ENCODE measurements at places on chromosomes 3 and 15.

- DNase-seq: no peak
Observed at GRCh38 chr15:70714565-70714964, 48.8 kb downstream of the UACA start.

GRCh38 chr15:60592371-60593169, 113.6 kb upstream of the ICE2 start:
- DNase-seq: peak; percentile 83

- DNase-seq: no peak
Observed at GRCh38 chr3:79012946-79013362, 754.8 kb downstream of the ROBO1 start.

GRCh38 chr3:16767006-16767405, 117.7 kb upstream of the PLCL2 start:
- DNase-seq: no peak

- no peak for DNase-seq
Observed at GRCh38 chr15:62783303-62783957, 259.1 kb upstream of the TPM1 start.

DNA sequence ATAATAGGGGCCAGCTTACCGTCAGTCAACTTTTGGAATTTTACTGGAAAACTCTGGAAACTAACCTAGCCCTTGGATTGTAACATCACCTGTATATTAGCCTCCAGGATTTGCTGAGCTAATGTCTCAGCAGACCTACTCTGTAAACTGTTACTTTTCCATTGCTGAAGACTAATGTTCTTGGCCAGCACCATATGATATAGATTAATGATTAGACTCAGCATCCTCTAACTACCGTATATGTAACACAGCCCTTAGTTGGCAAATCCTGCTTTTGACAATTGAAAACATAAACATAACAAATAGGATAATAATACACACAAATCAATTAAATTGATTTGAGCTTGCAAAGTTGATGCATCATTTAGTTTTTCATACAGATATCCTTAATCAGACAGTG, 26.6 kb upstream of the GBE1 start:
- no peak for DNase-seq

- DNase-seq: no peak
Observed at GRCh38 chr15:99845009-99845408, 111.8 kb upstream of the LYSMD4 start.

DNA sequence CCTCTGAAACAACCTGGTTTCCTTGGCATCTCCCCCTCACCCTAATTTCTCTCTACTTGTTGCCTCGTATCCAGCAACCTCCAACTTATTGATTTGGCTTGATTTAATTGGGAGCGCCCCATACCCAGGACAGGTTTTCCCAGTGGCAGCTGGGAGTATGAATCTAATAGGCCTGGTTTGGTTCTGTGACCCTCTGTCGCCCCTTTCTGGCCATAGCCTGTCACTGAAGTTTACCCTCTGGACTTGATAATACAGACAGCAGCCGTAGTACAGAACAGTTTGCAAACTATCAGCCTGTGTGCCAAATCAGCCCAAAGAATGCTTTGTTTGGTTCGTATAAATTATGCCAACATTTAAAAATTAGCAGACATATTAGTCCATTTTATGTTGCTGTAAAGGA, 525.1 kb upstream of the GOLIM4 start:
- no peak for DNase-seq

GRCh38 chr3:149352556-149352955, 19.1 kb upstream of the TM4SF18 start:
- DNase-seq: no peak

- no peak for DNase-seq
Observed at GRCh38 chr3:155391551-155391958, 98.1 kb upstream of the STRIT1 start.

GRCh38 chr3:16404349-16404895, 109.1 kb downstream of the RFTN1 start:
- no peak for DNase-seq

GRCh38 chr3:14425581-14426304, 23.3 kb downstream of the SLC6A6 start:
- DNase-seq: no peak

- no peak for DNase-seq
Observed at GRCh38 chr3:189229196-189229828, 57.5 kb downstream of the TPRG1 start.

- no peak for DNase-seq
Observed at GRCh38 chr3:126836220-126836860, 132.3 kb downstream of the CHCHD6 start.

- DNase-seq: no peak
Observed at GRCh38 chr3:133520286-133520685, 53.2 kb upstream of the CDV3 start.

- DNase-seq: no peak
Observed at GRCh38 chr3:181790561-181790960, 78.8 kb downstream of the SOX2 start.

DNA sequence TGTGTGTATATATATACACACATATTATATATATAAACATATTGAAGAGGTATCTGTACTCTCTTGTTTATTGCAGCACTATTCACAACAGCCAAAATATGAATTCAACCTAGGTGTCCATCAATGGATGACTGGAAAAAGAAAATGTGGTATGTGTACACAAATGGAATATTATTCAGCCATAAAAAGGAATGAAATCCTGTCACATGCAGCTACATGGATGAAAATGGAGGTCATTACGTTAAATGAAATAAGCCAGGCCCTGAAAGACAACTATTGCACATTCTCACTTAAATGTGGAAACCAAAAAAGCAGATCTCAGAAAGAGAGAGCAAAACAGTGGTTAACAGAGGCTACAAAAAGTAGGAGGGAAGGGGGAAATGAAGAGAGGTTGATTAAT, 49.5 kb downstream of the CEP70 start:
- no peak for DNase-seq

DNA sequence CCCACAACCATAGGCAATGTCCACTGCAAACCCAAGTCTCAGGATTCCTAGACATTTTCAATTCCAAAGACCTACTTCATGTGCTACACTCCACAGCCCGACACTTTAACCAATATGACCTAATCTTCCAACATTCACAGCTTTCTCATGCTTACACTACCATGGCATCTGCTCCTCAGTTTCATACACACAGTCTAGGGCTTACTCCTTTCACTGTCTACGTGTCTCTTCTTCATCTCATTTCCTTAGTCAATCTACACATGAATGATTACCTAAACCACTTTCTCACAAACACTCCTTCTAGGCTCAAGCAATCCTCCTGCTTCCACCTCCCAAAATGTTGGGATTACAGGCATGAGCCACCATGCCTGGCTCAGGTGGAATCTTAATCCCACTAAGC, 106.3 kb downstream of the STAG1 start:
- no peak for DNase-seq

DNA sequence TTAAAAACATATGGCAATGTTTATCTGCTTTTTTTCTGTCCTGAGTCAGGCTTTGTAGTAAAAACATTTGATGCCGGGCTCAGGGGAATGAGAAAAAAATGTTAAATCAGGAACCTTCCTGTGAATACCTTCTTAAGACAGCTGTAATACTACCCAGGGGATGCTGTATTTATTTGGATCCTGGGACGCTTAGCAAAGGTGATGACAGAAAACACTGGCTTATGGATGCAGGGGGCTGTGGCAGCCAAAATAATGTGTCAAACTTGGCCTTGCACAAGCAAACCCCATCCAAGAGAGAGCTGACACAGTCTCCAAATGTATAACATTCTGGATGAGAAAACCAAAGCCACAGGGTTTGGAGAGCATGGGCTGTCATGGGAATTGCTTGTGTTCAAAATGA, 438.2 kb upstream of the PROK2 start:
- no peak for DNase-seq

GRCh38 chr15:96553006-96553405, 222.5 kb downstream of the NR2F2 start:
- no peak for DNase-seq

DNA sequence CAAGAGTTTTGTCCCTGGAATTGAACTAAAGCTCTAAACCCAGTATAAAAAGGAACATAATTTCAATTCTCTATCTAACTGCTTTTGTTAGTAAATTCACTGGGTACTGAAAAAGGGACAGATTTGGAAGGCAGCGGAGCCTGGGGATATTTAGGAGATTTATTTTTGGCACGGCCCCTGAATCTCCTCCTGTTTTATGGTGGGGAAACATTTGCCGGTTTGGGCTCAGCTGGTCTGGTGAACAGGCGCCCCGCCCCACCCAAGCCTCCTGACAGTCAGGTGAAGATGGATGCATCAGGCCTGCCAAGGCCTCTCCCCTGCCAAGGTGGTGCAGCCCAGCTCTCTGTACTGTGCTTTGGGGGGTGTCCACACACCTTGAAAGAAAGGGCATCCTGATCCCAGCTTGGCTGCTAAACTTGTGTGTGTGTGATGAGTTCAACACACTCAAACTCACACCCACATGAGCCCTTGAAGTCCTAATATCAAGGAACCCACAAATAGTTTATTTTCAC, 46.3 kb downstream of the EBLN2 start:
- no peak for DNase-seq

DNA sequence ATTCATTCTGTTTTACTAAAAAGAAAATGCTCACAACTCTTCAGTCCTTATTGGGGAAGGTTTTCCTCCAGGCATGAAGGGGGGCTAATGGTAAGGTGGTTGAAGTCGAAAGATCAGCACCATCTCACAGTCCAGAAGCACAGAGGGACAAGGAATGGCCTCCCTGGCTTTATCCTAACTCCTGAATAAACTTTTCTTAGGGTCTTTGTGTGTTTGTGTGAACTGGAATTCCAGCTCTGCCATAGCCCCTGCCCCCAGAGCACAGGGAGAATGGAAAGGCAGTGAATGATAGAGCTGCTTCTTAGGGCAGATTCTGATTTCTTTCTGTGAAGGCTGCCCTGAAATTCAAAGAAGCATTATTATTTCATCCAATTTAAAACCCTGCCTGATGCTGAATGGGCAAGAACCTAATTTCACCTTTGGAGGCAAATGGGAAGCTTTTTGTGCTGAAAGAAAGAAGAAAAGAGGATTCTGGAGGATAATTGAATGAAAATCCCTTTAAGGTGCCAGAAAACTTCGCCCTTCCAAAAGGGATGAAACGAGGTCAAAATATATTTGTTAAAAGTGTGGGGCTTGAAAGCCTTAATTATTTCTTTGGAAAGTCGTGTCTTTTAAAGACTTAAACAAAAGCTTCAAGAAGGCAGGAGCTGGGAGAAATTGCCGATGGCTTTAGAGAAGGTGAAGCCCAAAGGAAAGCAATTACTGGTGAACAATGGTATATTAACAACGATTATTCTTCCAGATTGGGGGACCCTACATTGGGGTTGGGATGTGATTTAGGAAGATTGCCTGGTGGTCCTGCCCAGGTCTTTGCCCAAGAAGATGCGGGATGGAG, 259.9 kb upstream of the RGMA start:
- DNase-seq: no peak

- DNase-seq: no peak
Observed at GRCh38 chr3:38835939-38836338, 19.9 kb upstream of the SCN10A start.

DNA sequence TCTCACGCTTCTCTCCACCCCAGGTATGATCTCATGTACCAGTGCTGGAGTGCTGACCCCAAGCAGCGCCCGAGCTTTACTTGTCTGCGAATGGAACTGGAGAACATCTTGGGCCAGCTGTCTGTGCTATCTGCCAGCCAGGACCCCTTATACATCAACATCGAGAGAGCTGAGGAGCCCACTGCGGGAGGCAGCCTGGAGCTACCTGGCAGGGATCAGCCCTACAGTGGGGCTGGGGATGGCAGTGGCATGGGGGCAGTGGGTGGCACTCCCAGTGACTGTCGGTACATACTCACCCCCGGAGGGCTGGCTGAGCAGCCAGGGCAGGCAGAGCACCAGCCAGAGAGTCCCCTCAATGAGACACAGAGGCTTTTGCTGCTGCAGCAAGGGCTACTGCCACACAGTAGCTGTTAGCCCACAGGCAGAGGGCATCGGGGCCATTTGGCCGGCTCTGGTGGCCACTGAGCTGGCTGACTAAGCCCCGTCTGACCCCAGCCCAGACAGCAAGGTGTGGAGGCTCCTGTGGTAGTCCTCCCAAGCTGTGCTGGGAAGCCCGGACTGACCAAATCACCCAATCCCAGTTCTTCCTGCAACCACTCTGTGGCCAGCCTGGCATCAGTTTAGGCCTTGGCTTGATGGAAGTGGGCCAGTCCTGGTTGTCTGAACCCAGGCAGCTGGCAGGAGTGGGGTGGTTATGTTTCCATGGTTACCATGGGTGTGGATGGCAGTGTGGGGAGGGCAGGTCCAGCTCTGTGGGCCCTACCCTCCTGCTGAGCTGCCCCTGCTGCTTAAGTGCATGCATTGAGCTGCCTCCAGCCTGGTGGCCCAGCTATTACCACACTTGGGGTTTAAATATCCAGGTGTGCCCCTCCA, 19.1 kb downstream of the TYRO3 start:
- DNase-seq: no peak

DNA sequence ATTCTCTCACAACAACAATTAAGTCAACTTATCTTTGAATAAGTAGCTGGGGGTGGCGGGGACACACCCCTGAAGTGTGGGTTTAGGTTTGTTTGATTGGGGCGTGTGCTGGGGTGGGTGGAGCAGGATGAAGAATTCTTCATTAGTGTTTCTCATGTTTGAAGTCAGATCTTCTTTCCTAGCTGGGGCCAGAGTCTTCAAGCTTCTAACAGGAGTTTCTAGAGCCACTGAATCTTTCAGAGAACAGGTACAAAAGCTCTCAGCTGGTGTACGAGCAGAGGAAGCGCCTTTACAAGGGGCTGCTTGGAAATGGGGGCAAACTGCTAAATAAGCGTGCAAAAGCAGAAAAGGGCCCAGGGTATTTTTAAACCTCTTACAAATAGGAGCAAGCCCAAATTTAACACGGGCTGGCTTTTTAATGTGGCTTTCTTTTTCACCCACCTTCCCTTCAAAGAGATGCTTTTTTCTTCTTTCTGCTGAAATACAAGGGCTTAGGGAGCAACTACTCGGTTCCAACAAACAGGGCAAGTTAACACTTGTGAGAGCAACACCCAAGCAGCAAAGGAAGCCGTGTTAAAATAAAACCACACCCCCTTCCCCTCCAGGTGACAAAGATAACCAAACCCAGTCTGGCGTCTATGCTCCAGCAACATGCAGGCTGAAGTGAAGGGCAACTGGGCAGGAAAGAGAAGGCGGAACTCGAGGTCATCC, 86.9 kb upstream of the RASGRP1 start:
- DNase-seq: peak; percentile 47

DNA sequence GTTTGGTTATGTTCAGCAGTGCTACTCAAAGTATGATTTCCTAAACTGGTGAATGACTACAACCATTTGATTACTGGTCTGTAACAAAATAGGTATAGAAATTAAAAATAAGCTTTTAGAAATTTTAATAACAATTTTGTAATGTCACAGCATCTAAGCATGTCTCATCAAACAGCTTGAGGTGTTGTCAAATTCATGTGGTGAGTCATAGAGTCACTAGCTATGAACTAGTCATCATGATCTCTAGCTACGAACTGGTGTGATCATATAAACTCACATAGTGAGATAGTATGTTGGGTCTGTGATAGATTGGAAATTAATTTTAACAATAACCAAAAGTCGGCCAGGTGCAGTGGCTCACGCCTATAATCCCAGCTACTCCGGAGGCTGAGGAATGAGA, 213.9 kb upstream of the RBMS3 start:
- no peak for DNase-seq

- no peak for DNase-seq
Observed at GRCh38 chr15:40006003-40006402, 33.0 kb downstream of the SRP14 start.
